Activated CD4-positive, alpha-beta T cell treated with anti-CD3 and anti-CD28 coated beads, Interleukin-2, amount 50 U/mL, for 4 hours (primary cell): ENCODE measurements at places on chromosomes 1 and 21.

GRCh38 chr1:18385239-18385790 lies 95.4 kb upstream of the KLHDC7A start:
- DNase-seq: no peak

DNA sequence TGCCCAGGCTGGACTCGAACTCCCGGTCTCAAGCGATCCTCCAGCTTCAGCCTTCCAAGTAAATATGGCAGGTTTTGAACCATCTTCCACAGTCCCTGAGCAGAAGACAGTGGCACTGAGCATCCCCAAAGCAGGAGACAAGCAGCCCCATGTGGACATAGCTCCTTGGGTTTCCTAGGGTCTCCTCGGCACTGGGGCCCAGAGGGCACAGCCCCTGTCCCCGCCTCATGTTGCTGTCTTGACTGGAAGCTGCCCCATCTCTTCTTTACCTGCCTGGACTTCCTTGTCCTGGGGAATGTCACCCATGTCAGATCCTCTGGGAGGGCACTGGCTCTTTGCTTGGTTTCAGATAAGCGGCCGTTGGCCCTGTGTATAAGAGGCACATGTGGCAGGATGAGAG lies 263.7 kb upstream of the RAB4A start:
- no peak for DNase-seq

DNA sequence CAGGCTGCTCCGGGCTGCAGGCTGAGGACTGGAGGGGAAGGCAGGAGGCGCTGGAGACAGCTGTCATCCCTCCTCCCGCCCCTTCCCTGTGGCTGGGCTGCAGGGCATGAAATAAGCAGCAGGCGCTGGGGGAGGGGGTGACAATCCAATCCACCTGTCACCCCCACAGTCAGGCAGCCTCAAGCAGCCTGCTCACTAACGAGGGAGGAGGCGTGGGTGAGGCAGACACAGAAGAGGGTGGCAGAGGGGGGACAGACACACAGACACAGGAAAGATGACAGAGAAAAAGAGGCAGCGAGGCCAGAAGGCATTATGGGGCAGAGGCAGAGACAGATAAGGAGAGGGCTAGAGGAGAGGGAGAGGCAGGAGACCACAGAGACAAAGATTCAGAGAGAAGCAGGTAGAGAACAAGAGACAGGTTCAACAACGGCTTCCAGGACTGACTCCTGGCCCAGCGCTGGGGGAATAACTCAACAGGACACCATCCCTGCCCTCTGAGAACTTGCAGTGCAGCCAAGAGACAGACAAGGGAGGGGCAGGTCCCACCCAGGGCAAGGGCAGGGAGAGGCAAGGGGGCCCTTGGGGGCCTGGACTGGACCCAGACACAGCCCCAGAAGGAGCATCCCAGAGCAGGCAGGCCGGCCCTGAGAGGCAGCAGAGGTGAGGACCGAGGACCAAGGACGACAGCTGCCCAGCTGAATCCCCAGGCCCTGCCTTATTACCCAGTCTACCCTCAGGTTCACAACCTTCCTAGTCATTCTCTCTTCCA lies 11.2 kb downstream of the MEF2D start:
- peak; percentile 59 for DNase-seq

GRCh38 chr21:38735626-38736206 lies 70.0 kb upstream of the ETS2 start:
- DNase-seq: no peak

- DNase-seq: no peak
Measured at GRCh38 chr1:108609483-108610049, 49.7 kb downstream of the EEIG2 start.

- no peak for DNase-seq
Measured at GRCh38 chr21:28431022-28431421, 561.7 kb downstream of the LTN1 start.

DNA sequence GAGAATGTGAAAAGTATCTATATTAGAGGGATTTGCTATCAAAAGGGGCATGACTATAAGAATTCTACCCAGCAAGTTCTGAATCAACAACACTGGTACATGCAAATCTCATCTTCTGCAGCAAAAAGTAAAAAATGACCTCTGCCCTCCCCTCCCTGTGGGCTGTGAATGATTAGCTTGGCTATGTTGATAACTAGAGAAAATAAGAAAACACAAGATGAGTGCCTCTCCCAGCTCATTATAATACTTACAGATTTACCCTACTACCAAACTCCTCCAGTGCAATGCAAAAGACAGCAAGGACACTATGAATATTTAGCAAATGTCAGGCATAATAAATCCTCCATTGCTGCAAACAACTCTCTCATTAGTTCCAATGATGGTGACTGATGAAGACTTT lies 102.4 kb downstream of the SLC45A1 start:
- DNase-seq: no peak

GRCh38 chr1:230423951-230424350 lies 2.2 kb downstream of the PGBD5 start:
- DNase-seq: no peak

DNA sequence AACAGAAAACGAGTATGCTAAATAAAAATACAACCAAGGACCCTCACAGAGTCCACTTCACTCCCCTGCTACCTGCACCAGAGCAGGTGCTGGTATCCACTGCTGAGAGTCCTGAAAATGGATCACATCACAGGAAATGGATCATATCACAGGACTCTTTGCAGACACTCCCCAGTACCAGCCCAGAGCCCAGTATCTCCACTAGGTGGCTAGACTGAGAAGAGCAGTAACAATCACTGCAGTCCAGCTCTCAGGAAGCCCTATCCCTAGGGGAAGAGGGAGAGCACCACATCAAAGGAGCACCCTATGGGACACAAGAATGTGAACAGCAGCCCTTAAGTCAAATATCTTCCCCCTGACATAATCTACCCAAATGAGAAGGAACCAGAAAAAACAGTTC lies 28.0 kb downstream of the AGBL4 start:
- no peak for DNase-seq

GRCh38 chr1:96409689-96410088 lies 311.9 kb upstream of the PTBP2 start:
- no peak for DNase-seq

- DNase-seq: no peak
Measured at GRCh38 chr1:79043506-79043905, 37.0 kb upstream of the ADGRL4 start.

- DNase-seq: no peak
Measured at GRCh38 chr1:19178734-19179398, 31.2 kb downstream of the UBR4 start.

DNA sequence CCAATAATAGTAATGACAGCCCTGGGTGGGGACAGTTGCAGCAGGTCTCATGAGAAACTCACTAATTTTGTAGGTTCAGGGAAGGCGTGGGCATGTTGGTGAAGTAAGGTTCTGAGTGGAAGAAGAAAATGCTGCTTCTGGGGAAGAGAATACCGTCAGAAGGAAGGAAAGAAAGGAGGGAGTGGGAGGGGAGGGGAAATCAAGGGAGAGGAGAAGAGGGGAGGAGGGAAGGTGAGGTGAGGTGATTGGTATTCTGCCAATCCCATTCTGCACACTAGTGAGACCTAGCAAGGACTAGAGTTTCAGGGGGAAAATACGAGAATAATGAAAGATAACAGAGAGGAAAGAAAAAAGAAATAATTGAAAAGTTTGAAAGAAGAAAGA lies 32.4 kb upstream of the MGST3 start:
- DNase-seq: no peak

- no peak for DNase-seq
Measured at GRCh38 chr1:200292699-200293098, 117.1 kb downstream of the ZNF281 start.

DNA sequence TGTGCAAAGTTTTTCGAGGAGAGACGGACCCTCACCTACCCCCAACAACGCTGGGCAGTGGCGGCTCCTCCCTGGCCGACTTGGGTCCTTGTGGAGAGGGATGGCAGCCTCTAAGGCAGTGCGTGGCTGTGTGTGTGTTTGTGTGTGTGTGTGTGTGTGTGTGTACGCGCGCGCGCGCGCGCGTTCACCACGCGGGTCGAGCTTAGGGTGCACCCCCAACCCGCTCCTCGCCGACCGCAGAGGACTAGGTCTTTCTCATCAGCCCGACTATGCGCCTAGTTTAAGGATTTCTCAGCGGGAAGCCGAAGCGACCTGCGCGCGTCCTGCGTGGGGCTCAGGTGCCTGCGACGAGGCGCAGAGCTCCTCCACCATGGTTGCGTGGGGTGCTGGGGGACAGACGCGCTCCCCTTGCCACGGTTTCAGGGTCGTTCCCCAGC lies 940 bp downstream of the SOX13 start:
- no peak for DNase-seq
